ENCODE measurements at places on chromosomes 5 and 9. TPM values are rescaled to one million over a fixed set of nuclear protein-coding genes. Genes with fewer than 3 reads are reported as not detected.

Gene G3BP1
- 144 TPM for total RNA-seq

DNA sequence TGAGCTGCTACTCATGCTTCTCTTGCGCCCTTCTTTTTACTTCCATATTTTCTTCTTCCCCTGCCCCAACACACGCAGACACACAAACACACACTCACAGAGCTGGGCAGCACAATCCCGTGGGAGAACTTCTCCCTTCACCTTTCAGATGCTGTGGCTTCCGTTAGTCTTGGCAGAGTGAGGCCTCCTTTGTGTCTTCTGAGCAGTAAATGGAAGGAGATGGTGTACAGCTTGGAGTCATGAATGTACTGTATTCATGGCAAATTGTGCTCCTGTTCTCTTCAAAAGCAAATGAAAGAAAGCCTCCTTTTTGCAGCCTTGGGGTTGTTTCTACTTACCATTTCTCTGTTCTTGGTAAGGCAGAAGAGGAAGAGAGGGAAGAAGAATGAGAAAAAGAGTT lies 456.6 kb upstream of the TLE4 start:
- DNase-seq, result no peak

GRCh38 chr5:1053391-1054017 lies 44.9 kb downstream of the NKD2 start:
- DNase-seq, result no peak

GRCh38 chr5:132437604-132438266 lies 52.8 kb downstream of the IRF1 start:
- peak; percentile 72 for DNase-seq

Gene FOXD4L6
- total RNA-seq, result not detected

- no peak for DNase-seq
These were observed 23.1 kb downstream of the TICAM2 start for GRCh38 chr5:115579216-115579615.

Gene OSMR
- total RNA-seq, result 15.6 TPM

Gene PCDHGB5
- 1.4 TPM for total RNA-seq

Gene ANKRD20A1
- not detected for total RNA-seq

Gene TAS2R1
- not detected for total RNA-seq

GRCh38 chr5:59543821-59544442 lies 349.6 kb downstream of the PDE4D start:
- peak; percentile 71 for DNase-seq

Gene EIF4E1B
- total RNA-seq, result not detected

DNA sequence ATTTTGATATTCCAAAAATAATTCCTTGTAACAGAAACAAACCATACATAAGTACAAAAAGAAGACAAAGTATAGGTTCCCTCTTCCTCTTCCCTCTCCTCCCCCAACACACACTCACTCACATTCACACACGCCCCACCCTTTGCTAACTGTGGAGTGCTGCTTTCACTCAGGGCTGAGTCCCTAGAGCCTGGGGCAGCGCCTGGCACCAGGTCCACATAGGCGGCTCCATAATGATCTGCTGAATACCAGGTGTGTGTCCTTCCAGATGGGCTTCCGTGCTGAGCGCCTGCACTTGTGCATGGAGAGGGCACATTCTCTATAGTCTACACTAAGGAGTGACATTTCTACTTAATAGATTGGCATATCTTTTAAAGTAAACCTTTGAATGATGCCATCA lies 3.7 kb downstream of the SEMA4D start:
- no peak for DNase-seq

Gene SLC6A7
- 0.10 TPM for total RNA-seq

Gene EXOSC2
- total RNA-seq, result 17.4 TPM

- DNase-seq, result peak; percentile 82
These were observed 1255.2 kb downstream of the EFNA5 start for GRCh38 chr5:106415541-106415940.

Gene SV2C
- not detected for total RNA-seq

Gene SYK
- not detected for total RNA-seq

DNA sequence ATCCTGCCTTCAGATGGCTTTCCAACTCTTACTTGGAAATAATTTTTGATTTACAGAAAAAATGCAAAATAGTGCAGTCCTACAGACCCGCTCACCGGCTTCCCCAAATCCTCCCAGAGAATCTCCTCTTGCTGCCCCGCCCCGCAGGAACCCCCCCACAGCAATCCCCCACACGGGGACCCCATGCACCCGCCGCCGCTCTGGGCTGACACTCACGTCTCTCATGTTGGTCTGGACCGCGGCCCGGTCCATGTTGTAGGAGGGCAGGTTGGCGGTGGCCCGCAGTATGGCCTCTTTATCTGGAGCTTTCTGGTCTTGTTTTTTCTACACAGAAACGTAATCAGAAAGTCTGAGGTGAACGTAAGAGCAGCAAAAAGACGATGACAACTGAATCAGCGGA lies 13.6 kb downstream of the UBAC1 start:
- no peak for DNase-seq

DNA sequence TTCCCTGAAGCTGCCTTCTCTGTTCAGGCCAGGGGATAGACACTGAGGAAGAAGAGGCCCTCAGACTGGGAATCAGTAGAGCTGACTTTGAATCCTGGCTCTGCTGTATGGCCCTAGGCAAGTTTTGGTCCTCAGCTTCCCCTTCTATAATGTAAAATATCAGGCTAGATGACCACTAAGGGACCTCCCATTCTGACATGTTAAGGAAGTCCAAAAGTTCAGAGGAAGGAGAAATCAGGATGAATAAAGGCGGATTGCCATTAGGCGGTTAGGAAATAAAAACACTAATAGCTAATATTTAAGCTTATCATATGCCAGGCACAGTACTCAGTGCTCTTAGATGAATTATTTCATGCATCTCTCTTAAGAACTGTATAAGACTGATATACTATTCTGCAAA lies 8.9 kb upstream of the TNIP1 start:
- DNase-seq, result no peak

Gene FAM200C
- 7.8 TPM for total RNA-seq

GRCh38 chr5:14161825-14162556 lies 18.8 kb downstream of the TRIO start:
- DNase-seq, result no peak

Gene CCDC107
- 14.0 TPM for total RNA-seq

Gene CCL27
- not detected for total RNA-seq

Gene LCN15
- not detected for total RNA-seq

DNA sequence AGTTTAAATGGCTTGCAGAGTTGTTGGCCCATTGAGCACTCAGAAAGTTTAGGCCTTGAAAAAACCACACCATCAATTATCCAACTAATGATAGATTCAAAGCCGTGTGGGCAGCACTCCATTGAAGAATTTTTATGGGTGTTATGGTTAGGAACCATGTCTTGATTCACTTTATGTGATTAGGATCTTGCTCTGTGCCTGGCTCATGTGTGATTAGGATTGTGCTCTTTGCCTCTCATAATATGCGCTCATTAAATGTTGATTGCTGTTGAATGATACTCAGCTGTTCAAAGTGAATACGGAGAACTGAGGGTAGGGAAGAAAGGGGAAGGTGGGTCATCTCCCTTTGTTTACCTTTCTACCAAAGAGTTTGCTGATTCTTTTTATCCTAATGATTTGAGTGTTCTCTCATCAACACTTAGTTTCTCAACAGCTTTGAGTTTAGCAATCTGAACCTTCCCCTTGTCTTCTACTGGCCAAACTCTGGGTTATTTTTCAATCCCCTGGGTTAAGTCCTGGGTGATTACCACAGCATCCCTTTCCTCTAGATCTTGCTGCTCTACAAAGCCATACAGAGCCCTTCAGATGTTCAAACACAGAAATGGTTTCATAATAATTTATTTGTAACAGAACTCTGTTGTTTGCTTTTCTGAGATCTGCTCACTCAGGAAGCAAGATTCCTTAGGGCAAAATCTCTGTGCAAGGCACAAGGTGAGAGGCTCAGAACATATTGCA lies 668.8 kb upstream of the RGMB start:
- DNase-seq, result no peak

- no peak for DNase-seq
These were observed 50.7 kb upstream of the FKTN start for GRCh38 chr9:105507096-105507790.

DNA sequence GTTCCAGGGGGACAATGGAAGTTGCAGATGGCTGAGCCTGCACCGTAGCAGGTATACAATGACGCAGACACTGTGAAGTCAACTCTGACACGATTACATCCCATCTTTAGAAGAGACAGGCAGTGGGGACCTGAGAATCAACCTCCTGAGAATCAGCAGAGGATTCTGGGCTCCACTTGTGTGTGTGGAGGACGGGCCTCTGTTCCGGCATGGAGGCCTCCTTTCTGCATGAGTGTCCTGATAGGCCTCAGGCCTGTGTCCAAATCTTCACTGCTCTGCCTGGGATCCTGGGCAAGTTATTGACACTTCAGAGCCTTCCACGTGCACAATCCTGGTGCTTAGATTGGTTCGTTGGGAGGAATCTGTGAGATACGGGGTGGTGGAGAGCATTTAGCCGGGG lies 151.2 kb upstream of the COL5A1 start:
- no peak for DNase-seq

GRCh38 chr9:86434039-86434726 lies 80.0 kb upstream of the TUT7 start:
- peak; percentile 96 for DNase-seq

Gene LCN9
- total RNA-seq, result not detected

Gene IFNB1
- not detected for total RNA-seq

DNA sequence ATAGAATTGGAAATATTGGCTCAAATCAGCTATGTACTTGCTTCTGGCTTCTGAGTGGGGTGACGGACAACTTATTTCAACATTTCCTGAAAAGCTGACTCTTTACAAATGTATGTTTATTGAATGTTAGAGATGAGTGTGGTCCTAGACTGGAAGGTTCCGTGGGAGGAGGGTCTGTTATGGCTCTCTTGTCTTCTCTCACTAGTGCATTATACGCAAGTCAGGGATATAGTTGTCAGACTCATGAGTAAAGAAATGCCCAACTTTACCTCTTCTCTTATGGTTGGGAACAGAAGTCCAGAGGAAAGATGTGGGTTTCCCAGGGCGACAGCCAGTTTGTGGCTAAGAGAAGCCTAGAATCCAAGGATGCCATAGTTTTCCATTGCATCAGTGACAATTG lies 839.3 kb upstream of the WWC1 start:
- DNase-seq, result no peak

DNA sequence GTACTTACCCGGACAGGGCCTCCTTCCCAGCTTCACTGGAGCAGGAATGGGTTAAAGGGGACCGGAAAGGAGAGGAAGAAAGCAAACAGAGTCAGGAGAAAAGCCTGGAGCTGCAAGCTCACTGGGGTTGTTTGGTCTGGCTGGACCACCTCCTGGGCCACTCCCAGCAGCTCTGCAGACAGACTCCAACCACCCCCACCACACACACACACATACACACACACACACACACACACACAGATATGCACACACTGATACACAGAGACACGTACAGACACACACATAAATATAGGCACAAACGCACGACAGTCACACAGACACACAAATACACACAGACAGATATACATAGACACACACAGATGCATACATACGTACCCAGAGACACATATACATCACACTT lies 34.9 kb upstream of the SYNPO start:
- DNase-seq, result no peak

GRCh38 chr9:19577411-19577810 lies 168.6 kb downstream of the ACER2 start:
- DNase-seq, result no peak

Gene ADAM19
- 33.4 TPM for total RNA-seq

Gene DAPK1
- total RNA-seq, result 56.2 TPM

- DNase-seq, result no peak
These were observed 98.3 kb upstream of the CDKN2B start for GRCh38 chr9:22107202-22108045.

DNA sequence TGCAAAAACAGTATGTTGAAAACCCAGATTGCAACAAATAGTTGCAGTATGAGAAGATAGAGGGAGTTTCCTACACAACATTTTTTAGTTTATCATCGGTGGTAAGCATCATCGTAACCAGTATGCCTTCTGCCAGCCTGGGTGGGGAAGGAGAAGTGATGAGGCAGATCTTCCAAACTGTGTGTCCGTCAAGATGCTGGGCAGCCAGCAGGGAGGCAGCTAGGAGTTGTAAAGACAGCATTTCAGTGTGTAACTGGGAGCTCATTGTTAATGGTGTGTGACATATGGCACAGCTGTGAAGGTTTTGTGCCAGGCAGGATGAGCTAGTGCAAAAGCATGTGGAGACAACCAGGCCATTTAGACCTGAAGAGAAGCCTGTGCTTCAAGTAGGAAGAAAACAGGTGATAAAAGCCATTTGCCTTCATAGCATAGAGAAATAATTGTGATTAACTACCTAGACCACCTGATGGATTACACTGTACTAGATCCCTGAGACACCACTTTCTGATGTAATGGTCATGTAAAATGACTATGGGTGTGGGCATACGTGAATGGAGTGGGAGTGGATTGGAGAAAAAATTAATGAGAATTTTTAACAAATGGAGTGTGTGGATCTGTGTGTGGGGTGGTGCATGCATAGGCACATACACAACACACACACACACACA lies 347.0 kb upstream of the ADAMTSL1 start:
- no peak for DNase-seq

Gene SUSD3
- total RNA-seq, result not detected

Gene CARTPT
- total RNA-seq, result not detected

- no peak for DNase-seq
These were observed 151.0 kb upstream of the MSX2 start for GRCh38 chr5:174573221-174573994.

Gene PRRX2
- not detected for total RNA-seq

- no peak for DNase-seq
These were observed 257.6 kb upstream of the POU5F2 start for GRCh38 chr5:93998951-93999455.

DNA sequence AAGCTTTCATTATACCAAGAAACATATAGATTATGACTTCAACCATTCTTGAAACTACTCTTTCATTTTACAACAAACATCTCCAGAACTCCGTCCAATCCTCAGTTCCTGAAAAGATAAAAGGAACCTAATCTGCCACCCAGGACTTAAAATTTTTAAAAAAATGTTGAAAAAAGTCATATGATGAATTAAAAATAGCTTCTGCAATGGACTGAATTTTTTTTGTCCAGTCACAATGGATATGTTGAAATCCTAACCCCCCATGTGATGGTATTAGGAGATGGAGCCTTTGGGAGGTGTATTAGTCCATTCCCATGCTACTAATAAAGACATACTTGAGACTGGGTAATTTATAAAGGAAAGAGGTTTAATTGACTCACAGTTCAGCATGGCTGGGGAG lies 2.7 kb upstream of the ALDH1A1 start:
- no peak for DNase-seq

DNA sequence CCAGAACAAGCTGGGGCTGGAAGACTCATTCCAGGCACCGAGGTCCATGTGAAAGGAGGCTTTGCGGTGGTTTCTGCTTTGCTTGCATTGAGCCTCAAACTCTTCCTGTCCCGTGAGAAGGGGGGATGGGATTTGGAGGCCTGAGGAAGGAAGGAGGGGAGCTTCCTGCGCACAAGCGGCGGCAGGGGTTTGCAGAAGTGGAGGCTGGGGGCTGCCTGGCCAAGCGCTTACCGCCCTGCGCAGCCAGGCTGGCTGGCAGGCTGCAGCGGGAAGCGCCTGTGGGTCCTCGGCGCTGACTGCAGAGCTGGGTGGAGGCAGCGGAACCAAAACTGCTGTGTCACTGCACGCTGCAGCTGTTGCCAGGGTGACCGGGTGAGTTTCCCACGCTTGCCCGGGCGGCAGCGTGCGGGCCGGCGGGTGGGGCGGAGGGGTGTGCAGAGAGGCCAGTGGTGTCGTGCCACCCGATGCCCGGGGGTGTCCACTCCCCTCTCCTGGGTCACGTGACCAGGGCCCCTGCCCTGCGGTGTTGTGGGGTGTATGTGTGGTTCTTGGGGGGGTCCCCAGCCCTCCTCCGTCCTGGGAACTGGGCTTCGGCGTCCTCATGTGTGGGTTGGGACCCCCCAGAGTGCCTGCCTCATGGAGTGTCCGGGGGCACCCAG lies 81.0 kb downstream of the RXRA start:
- peak; percentile 94 for DNase-seq

Measured in myocyte (in vitro differentiated cells).